ENCODE measurements at places on chromosomes 6 and 20.
A peak's percentile ranks its signal among the peaks of the same experiment; 100 is the strongest.

- no peak for DNase-seq
Observed at GRCh38 chr20:36317675-36318074, 11.5 kb downstream of the DLGAP4 start.

- no peak for DNase-seq
Observed at GRCh38 chr6:8139451-8139850, 37.1 kb upstream of the EEF1E1 start.

DNA sequence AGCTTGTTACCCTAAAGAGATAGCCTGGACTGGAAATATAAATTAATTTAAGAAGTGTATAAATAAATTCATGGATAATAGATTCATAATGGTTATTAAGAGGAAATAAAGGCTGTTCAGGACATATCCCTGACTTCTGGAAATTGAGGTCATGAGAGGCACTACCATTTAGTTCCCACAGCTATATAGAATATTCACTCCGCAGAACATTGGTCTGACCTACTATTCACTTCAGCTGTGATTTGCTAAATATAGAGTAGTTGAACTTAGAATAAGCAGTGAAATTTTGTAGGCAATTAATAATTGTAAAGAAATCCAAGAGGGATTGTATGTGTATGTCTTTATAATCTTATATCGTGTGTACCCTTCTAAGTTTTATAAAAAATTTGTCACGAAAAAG, 112.8 kb downstream of the ARID1B start:
- DNase-seq: no peak

DNA sequence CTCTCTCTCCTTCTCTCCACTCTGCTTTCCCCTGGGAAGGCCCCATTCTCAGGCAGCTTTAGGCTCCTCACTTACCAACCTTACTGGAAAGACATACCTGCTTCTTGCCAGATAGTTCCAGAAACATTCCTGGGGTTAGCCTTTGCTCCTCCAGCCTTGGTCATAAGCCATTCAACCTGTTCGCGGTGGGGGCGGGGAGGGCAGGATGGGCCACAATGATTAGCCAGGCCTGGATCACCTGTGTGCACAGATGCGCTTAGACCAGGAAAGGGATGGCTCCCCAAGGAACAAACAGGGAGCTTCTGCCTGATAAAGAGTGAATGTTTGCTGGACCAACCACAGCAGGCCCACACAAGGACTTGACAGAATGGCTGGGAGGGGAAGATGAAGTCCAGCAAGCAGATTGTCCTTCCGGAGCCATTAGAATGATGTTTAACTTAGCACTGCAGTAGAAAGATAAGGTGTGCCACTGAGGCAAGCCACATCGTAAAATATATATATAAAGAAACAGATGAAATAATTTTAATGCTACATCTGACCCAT, 57.7 kb upstream of the CDKAL1 start:
- no peak for DNase-seq

GRCh38 chr6:16318953-16319720, 80.8 kb downstream of the GMPR start:
- DNase-seq: no peak

GRCh38 chr20:53598140-53599043, 4.8 kb upstream of the ZNF217 start:
- DNase-seq: no peak

DNA sequence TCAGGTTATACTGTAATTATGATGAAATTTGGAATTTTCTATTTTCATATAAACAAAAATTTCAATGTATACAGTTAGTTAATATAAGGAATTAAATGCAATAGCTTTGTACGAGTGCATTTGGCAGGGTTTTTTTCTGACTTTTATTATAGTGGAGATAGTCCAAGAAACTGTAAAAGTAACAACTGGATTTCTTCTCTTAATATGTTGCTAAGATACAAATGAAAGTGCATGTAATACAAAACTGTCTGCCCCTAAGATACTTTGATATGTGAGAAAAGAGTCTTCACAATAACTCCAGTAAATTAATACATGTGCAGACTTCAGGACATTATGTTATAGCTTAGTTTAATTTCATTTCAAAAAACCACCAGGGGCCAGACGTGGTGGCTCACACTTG, 721.4 kb downstream of the CBLN4 start:
- DNase-seq: no peak

DNA sequence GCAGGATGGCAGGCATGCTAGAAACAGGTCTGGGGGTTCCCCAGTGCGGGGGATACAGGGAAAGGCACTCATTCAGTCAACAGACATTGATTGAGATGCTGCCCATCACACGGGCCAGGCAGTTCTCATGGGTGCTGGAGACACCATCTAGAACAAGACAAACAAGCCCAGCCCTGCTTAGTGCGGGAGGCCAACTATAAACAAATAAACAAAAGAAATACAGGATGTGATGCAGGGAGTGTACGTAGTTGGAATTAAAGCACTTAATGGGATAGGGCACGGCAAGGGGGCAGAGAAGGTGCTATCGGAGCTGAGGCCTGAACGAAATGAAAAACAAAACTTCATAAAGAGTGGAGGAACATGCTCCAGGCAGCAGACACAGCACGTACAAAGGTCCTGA, 169.3 kb downstream of the PREX1 start:
- DNase-seq: no peak

DNA sequence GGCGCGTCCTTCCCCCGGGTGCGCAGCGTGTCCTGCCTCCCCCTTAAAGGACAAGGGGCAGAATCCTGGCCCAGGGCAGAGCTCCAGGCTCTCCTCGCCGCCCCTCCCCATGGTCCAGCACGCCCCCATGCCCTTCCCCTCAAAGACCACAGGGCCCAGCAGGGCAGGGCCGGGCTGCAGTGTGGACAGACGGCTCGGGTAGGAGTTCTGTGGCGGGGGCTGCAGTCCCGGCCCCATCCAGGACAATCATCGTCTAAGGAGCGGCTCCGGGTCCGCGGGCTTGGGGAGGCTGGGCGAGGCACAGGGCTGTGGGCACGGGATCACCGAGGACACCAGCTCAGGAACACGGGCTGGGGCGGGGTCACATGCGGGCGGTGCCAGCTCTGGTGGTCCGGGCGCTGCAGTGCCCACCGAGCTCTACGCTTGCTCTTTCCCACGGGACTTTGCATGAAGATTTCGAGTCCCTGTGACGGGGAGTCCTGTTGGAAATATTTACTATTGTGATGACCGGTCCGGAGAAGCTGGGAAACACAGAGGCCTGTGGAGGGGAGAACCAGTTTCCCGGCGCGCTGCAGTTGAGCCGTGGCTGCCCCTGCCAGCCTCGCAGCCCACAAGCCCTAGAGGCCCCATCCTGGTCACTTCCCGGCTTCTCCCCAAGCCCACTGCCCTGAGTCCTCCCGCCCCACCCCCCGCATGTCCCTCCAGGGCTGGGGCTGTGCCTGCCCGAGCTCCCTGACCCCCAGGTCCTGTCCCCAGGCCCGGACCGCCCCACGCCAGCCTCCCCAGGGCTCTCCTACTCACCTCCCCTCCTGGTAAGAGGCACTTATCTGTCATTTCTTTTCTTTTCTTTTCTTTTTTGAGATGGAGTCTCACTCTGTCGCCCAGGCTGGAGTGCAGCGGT, 20.6 kb downstream of the SLC17A9 start:
- no peak for DNase-seq

DNA sequence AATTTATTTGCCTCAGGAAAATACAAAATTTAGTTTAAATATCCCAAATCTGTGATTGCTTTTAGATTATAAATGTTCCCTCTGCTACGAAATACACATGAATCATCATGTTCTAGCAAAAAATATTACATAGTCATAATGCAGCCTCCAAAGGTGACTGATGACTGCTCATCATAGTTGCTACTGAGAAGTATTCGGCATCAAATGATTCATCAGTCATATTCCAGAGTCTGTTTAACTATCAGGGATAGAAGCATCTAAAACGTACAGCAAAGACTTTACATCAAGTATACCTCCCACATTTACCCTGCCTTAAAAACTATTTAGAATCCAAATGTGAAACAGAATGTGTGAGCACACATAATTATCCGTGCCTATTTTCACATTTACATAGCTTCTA, 626.0 kb downstream of the CDH26 start:
- no peak for DNase-seq

GRCh38 chr6:40276141-40276540, 311.0 kb downstream of the LRFN2 start:
- DNase-seq: no peak

GRCh38 chr6:169913096-169913638, 161.7 kb downstream of the ERMARD start:
- DNase-seq: no peak

GRCh38 chr6:167450626-167451025, 125.7 kb downstream of the TTLL2 start:
- no peak for DNase-seq

DNA sequence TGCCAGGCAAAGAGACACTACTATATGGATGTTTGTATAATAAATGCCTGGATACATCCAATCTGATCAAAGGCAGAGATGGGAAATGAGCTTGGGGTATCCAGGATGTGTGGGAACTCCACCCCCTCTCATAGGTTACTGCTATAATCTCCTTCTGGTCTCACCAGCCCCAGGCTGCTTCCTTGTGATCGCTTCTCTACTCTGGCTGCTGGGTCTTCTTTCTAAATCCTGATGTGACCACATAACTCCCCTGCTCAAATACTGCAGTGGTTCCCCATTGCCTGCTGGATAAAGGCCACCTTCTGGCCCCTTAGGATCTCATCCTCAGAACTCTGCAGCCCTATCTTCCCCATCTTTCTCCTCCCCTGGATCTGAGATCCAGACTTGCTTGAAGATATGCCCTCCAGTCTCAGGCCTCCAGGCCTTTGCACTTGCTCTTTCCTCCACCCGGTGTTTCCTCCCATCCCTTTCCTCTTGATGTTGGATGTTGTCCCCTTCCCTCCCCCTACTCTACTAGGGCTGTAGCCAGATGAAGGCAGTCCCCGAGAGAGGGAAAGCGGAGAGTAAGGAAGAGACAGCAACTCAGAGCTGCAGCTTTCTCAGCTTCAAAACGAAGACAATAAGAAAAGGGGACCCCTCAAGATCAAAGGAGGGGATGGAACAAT, 828 bp upstream of the XKR7 start:
- no peak for DNase-seq

- no peak for DNase-seq
Observed at GRCh38 chr6:13576017-13576416, 1.6 kb downstream of the SIRT5 start.

- DNase-seq: peak; percentile 53
Observed at GRCh38 chr6:159473475-159474263, 219.4 kb downstream of the SOD2 start.

GRCh38 chr6:153425536-153425935, 294.5 kb upstream of the RGS17 start:
- DNase-seq: peak; percentile 2

DNA sequence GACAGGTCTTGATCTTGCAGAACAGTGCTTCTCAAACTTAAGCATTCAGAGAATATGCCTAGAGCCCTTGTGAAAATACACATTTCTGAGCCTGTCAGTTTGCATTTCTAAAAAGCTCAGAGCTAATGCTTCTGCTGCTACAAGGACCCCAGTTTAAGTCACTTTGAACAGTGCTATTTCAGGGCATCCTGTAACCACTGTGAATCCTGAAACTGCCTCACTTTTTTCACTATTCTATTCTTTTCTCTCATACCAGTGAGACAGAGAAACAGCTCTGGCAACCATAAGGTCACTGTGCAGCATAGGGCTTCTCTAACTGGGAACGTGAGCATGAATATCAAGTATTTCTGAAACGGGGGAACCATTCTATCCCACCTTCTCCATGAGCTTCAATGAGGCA, 51.2 kb downstream of the LGSN start:
- no peak for DNase-seq

- DNase-seq: no peak
Observed at GRCh38 chr6:126086560-126086959, 100.2 kb downstream of the TRMT11 start.

DNA sequence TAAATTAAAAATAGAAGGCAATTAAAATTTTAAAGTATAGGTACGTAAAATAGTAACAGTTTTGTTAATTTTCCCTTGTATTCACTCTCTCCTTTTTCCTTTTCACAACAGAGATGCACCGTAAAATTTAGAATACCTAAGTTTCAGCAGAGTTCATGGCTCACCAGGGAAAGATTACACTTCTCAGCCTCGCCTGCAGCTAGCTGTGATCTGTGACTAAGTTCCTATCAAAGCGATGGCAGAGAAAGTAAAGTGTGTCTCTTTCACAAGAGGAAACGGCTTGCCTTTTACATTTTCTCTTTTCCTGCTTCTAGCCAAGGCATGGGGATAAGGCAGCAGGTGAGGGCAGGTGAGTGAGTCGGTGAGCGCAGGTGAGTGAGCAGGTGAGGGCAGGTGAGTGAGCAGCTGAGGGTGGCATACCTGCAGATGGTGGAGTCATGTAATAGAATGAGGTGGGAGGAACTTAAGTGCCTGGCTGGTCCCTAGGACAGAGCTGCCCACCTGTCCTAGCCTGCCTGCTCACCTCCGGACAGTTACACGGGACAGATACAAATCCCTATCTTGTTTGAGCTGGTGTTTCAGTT, 30.9 kb downstream of the ZFP64 start:
- DNase-seq: no peak

- peak; percentile 47 for DNase-seq
Observed at GRCh38 chr20:54134445-54135220, 39.2 kb downstream of the CYP24A1 start.

GRCh38 chr6:10098756-10099528, 315.9 kb downstream of the TFAP2A start:
- DNase-seq: no peak

DNA sequence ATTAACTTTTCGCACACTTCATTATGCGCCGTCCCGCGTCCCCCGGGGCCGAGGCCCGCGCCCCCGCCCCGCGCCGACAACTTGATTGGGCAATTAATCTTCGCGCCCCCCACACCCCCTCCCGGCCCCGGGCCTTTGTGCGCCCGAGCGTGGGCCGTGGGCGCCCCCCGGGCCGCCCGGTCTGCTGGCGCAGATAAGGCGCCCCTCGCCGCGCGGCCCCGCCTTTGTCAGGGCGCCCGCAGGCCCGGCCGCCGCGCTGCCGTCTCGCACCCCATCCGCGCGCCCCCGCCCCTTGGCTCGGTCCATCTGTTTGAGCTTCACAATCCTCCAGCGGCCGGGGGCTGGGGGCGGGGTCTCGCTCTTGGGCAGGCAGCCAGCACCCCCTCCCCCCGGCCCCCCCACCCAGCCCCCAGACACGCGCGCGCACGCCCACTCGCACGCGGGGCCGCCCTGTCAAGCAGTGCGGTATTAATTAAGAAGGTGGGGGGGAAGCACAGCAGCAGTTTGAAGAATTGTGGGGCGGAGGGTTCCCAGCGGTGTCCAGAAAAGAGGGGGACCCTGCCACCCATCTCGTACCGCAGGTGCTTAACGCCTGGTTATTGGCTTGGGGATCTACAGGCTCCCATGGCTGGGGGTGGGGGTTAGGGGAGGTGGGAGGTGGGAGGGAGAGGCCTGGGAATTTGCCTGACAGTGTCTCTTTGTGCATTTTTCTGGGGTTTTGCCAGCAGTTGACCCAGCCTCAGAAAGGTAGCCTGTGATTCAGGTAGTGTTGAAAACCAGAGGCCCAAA, 34.6 kb upstream of the SCRT2 start:
- DNase-seq: no peak

GRCh38 chr20:56453352-56453751, 15.1 kb upstream of the RTF2 start:
- no peak for DNase-seq

- DNase-seq: no peak
Observed at GRCh38 chr6:43095939-43096338, 19.8 kb downstream of the PTK7 start.

- DNase-seq: peak; percentile 67
Observed at GRCh38 chr6:28258877-28259777, at the start of gene NKAPL. Gene NKAPL (plus strand): TSS chr6:28259297. CDS start chr6:28259372, 75 bp downstream.
